Stimulated activated CD8-positive, alpha-beta memory T cell treated with anti-CD3 and anti-CD28 coated beads, Interleukin-4, amount 100 ng/mL, for 1 hour (primary cell): ENCODE measurements at places on chromosomes 1 and 21.

GRCh38 chr21:20998886-20999285 lies 677 bp downstream of the NCAM2 start:
- DNase-seq: no peak

- no peak for DNase-seq
Measured at GRCh38 chr1:37606481-37607263, 10.9 kb upstream of the GNL2 start.

- no peak for DNase-seq
Measured at GRCh38 chr1:23577056-23578004, 18.0 kb upstream of the ID3 start.

GRCh38 chr1:51518033-51518585 lies 957 bp downstream of the EPS15 start:
- DNase-seq: no peak

GRCh38 chr1:160367934-160368923 lies 1.4 kb downstream of the NHLH1 start:
- DNase-seq: no peak

GRCh38 chr1:234724516-234725176 lies 114.7 kb upstream of the IRF2BP2 start:
- no peak for DNase-seq

DNA sequence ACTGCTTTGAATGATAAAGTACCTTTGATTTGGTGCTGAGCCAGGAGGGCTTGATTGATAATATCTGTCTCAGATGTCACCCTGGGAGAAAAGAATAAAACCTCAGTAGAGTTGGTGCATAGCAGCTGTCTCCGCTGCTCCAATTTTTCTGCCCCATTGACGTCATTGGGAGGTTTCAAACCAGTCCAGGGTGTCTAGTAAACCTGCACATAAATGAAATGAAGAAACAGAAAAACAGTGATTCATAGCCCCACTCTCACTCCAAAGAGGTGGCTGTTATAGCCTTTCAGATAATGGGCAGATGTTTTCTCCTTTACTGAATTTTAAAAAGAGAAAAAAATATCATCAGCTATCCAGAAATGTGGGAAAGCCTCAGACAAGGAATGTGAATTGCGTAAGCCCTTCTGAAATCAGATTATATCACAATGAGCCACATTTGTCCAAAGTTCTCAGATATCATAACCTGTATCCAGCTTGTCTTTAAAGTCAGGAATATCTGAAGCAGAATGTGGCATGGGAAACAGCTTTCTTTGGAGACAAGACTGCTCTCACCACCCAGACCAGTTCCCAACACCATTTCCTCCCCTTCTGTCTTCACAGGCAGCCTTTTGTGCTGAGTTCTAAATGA lies 351.3 kb upstream of the SGIP1 start:
- no peak for DNase-seq

DNA sequence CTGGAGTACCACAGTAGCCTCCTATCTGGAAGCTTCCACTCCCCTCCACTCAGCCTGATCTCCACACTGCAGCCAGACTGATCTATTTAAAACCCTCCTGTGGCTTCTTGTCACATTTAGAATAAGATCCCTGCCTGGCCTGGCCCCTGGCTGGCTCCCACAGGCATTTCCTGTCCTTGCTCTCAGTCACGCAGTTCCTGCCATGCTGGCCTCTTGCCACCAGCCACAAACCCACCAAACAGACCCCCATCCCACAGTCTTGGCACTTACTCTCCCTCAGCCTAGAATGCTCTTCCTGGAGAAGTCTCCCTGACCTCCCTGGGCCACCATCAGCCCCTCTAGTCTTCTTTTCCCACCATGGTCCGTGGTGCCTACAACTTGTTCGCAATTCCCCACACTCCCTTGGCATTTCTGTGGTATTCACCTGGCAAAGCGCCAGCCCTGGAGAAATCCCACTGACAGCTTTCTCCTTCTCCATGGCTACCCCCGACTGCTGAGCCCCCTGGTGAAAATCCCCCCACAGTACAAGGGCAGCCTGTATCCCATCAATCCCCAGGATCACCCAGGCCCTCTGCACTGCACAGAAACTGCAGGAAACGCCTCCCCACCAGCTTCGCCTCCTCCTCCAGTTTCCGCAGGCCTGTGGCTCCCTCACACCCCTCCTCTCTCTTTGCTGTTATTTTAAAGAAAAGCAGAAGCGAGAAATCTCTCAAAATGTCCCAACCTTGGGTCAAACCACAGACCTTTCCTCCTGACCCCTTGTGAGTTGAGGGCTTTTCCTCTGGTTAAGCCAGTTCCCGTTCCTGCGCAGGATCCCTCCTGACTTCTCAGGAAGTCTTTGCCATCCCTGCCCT lies 94.5 kb downstream of the SYT2 start:
- no peak for DNase-seq

GRCh38 chr1:218365226-218365999 lies 20.3 kb downstream of the TGFB2 start:
- no peak for DNase-seq

DNA sequence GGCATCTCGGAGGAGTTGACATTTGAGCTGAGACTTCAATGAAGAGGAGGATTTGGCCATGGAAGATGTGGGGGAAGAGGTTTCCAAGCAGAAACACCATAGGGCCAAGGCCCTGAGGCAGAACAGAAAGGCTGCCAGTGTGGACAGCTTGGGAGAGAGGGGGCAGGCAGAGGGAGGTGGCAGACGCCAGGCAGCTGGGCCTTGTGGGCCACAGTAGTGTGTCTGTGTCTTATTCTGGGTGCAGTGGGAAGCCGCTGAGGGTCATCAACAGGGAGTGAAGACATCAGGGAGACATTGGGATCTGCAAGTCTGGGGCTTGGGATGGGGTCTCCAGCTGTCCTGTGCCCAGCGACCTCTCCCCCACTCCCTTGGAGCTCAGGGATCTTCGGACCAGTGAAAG lies 96.8 kb downstream of the LACTBL1 start:
- no peak for DNase-seq

GRCh38 chr1:59041646-59042277 lies 255.1 kb upstream of the FGGY start:
- DNase-seq: no peak

DNA sequence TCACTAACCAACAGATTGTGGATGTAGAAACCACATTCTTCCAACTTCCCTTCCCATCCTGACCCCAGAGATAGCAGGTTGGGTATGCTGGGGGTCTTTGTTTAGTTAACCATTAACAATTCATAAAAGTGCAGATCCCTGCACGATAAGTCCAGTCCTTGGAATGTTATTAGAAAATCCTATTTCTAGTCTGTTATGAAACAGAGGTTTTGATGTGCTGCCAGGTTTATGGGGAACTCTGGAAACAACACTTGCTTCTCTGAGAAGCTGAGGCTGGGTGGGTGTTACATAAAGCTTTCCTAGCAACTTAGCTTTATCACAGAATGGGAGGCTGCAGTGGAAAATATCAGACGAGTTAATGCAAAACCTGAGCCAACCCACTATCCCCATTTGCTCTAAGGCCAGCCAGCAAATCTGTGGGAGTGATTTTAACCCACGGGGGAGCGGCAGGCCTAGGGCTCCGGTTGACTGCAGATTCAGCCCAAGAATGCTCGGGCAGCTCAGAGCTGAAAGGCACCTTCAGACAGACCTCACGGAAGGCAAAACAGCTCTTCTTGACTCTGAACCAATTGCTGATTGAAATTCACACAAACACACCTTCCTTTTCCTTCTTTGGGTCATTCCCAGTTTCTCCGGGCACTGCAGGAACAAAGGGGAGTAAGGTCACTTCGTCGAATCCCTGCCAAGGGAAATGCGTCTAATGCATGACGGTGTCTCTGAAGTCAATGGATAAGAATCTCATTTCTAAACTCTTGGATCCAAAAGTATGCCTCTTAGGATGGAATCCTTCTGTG lies 111.7 kb upstream of the IRF2BP2 start:
- no peak for DNase-seq

DNA sequence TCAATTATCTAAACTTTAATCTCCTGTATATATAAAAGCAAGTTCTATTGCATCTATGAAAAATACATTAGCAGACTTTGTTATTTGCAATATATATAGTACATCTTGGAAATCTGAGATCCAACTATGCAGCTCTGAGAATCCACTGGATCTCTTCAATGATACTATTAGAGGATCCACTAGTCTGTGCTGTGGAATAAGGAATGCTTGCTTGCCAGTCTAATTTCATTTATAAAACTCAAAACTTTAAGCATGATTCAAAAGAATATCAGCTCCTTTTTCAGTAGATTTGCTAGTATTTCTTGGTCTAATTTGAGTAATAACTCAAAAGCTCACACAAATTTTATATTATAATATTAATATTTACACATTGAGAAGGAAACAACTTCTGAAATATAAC lies 115.1 kb downstream of the SPATA6 start:
- DNase-seq: no peak

- no peak for DNase-seq
Measured at GRCh38 chr1:208230668-208231529, 13.3 kb downstream of the PLXNA2 start.

- DNase-seq: no peak
Measured at GRCh38 chr1:43321331-43321891, 16.2 kb upstream of the MPL start.
